Stimulated activated CD4-positive, alpha-beta T cell treated with anti-CD3 and anti-CD28 coated beads, Interleukin-1b, Interleukin-23, amount 100 ng/mL, for 48 hours (primary cell): ENCODE measurements at places on chromosomes 4 and X.

GRCh38 chrX:47746446-47746845 is 87.5 kb upstream of the UXT start:
- DNase-seq = no peak

GRCh38 chr4:103008875-103009729 is 10.4 kb downstream of the SLC9B1 start:
- no peak for DNase-seq

GRCh38 chr4:126916626-126917140 is 716.1 kb upstream of the INTU start:
- no peak for DNase-seq

DNA sequence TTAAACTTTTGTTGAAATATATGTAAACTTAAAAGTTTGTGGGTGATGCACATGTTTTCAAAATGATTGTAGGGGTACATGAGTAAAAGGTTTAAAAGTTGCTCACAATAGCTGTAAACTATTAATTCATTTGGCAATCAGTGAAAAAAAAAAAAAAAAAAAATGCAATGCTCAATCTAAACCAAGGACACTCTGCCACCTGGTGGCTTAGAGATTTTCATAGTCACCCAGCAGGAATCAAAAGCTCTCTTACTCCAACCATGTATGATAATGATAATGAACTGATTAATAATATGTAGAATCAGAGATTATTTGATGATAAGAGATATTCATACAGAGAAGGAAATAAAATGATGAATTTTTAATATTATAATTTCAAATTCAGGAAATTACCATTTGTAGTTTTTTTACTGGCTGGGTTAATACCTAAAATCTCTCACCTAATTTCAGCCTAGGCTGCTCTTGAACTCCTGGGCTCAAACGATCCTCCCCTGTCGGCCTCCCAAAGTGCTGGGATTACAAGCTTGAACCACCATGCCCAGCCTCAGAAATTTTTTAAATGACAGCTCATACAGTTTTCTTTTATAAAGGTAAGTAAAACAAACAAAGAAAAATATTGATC is 46.9 kb upstream of the SLC25A4 start:
- no peak for DNase-seq
